CD4-positive, CD25-positive, alpha-beta regulatory T cell (primary cell): ENCODE measurements at places on chromosomes 12 and 14. TPM values are rescaled to one million over a fixed set of nuclear protein-coding genes. Genes with fewer than 3 reads are reported as not detected.
A peak's percentile ranks its signal among the peaks of the same experiment; 100 is the strongest.

- H3K4me1 ChIP-seq, result no peaks in the 10 kb centered on the region
- no peaks in the 10 kb centered on the region for H3K27me3 ChIP-seq
- no peak overlapping the region for H3K27ac ChIP-seq
- no peak overlapping the region for H3K4me3 ChIP-seq
- no peak for DNase-seq
Observed at GRCh38 chr14:92427096-92427495, 86.5 kb upstream of the RIN3 start.

GRCh38 chr12:48489012-48489411 is 6.7 kb downstream of the C12orf54 start:
- no peak overlapping the region for H3K4me3 ChIP-seq
- no peaks in the 10 kb centered on the region for H3K36me3 ChIP-seq
- no peak for DNase-seq
- no peak overlapping the region for H3K27ac ChIP-seq

GRCh38 chr12:92035477-92035876 is 110.2 kb downstream of the BTG1 start:
- no peak for DNase-seq
- peak overlapping the region; percentile 77 for H3K27ac ChIP-seq
- H3K4me3 ChIP-seq, result peak overlapping the region; percentile 86
- no peaks in the 10 kb centered on the region for H3K27me3 ChIP-seq

DNA sequence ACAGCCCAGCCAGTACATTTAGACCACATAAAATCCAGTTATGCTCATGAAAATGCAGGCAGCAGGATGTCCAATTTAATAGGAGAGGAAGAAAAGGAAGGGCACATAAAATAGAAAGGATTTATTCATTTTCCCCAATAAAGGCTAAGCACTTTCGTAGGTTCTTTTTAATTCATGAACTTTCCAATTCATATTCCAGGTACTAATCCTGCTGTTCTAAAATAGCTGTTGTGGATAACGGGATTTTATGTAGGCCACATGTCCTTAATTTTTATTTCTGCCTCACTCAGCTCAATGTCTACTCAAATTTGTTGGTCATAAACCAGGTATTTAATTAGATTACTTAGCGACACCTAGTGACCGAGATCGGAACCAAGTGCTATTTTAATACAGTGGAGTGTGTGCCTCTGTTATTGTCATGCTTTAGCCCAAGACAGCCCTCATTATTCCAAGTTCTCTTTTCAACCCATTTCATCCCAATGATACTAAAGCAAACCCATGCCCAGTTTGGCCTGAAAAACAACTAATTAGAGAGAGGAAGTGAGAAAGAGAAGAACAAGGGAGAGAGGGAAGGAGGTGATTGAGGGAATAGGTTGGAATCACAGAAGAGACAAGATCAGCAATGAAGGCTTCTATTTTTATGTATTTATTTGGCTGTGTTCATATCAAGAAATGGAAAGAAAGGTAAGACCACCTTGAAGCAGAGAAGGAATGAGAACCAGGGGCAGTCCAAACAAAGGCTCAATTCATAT is 45.9 kb upstream of the IFNG-AS1 start:
- no peaks in the 10 kb centered on the region for H3K36me3 ChIP-seq
- peak; percentile 66 for DNase-seq
- H3K27me3 ChIP-seq, result no peaks in the 10 kb centered on the region
- no peak overlapping the region for H3K4me3 ChIP-seq
- H3K27ac ChIP-seq, result no peak overlapping the region
- no peaks in the 10 kb centered on the region for H3K4me1 ChIP-seq

- no peak overlapping the region for H3K27ac ChIP-seq
- no peak for DNase-seq
- no peaks in the 10 kb centered on the region for H3K4me1 ChIP-seq
- H3K27me3 ChIP-seq, result peaks cover 8% of the 10 kb centered on the region
- H3K36me3 ChIP-seq, result no peaks in the 10 kb centered on the region
Observed at GRCh38 chr12:64900540-64900939, 76.1 kb downstream of the TBC1D30 start.

DNA sequence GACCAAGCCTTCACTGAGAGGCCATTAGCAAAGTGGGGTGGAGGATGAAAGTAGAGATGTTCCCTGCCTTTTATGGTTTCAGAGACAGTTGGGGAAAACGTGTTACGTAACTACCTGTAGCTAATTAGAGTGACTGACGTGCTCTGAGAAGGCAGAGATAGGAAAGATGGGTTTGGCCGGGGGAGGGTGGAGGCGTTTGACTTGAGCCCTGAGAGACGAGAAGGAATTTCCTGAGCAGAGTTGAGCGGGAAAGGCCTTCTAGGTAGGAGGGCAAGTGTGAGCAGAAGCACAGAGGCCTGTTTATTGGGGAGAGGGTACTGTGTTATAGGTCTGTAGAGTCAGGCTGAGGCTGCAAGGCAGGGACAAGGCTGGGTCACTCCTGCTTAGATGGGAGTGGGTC is 8.6 kb downstream of the TUNAR start:
- H3K27ac ChIP-seq, result no peak overlapping the region
- no peak overlapping the region for H3K4me3 ChIP-seq
- no peaks in the 10 kb centered on the region for H3K4me1 ChIP-seq
- H3K36me3 ChIP-seq, result no peaks in the 10 kb centered on the region
- no peak for DNase-seq

DNA sequence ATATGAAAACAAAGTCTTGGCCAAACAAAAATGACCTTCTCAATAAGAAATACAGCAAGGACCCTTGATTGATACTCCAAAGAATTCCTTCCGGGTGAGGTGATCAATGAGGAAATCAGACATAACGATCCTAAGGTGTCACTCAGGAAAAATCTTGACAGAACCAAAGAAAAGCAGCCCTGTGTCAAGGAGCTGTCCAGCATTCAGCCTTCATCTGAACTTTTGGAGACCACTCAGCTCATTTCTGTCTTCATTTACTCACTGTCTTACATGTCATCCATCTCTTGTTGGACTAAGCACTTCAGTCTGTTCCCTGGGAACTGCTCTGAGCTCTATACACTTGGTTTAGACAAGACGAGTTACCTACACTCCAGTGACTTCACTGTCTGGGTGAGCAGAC is 179.9 kb downstream of the GRIN2B start:
- H3K27ac ChIP-seq, result no peak overlapping the region
- no peaks in the 10 kb centered on the region for H3K36me3 ChIP-seq
- no peak for DNase-seq
- no peaks in the 10 kb centered on the region for H3K4me1 ChIP-seq
- H3K4me3 ChIP-seq, result no peak overlapping the region

- H3K27ac ChIP-seq, result no peak overlapping the region
- H3K36me3 ChIP-seq, result no peaks in the 10 kb centered on the region
- DNase-seq, result no peak
- H3K4me3 ChIP-seq, result no peak overlapping the region
- H3K27me3 ChIP-seq, result peaks cover 31% of the 10 kb centered on the region
Observed at GRCh38 chr12:114684870-114685273, 897 bp upstream of the TBX3 start.

CD69 gene
- 1,130 TPM for total RNA-seq

CLEC9A gene
- total RNA-seq, result not detected

OXA1L gene
- total RNA-seq, result 155 TPM

KRT73 gene
- total RNA-seq, result 1.0 TPM

PPP1R1A gene
- total RNA-seq, result not detected

PRH2 gene
- not detected for total RNA-seq

DPF3 gene
- total RNA-seq, result 2.0 TPM
